ENCODE measurements at places on chromosomes 12 and 14. TPM values are rescaled to one million over a fixed set of nuclear protein-coding genes. Genes with fewer than 3 reads are reported as not detected.

DNA sequence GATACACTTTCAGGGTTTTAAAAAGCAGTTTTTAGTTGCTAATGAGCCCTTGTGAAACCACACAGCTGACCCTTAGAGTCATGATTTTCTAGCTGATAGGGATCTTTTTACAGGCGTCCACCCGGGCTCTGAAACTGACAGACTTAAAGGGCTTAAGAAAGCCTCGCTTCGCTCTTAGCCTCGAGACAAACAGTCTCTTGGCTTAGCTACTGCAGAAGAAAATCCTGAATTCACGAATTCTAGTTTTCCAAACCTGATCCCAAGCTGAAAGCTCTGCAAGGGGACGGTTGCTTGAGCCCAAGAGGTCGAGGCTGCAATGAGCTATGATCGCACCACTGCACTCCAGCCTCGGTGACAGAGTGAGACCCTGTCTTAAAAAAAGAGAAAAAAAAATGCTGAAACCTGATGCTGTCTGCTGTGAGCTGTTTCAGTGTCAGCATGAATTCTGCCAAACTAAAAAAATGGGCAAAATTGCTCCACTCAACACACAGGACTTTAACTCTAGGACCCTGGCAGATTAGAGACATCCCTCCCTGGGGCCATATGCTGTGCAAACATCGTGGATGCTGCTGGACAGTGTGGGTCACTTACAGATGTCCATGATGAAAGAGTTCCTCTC is 3.1 kb upstream of the HPD start:
- DNase-seq = no peak

- no peak for DNase-seq
Observed at GRCh38 chr12:127681151-127681754, 585.7 kb upstream of the TMEM132C start.

DNA sequence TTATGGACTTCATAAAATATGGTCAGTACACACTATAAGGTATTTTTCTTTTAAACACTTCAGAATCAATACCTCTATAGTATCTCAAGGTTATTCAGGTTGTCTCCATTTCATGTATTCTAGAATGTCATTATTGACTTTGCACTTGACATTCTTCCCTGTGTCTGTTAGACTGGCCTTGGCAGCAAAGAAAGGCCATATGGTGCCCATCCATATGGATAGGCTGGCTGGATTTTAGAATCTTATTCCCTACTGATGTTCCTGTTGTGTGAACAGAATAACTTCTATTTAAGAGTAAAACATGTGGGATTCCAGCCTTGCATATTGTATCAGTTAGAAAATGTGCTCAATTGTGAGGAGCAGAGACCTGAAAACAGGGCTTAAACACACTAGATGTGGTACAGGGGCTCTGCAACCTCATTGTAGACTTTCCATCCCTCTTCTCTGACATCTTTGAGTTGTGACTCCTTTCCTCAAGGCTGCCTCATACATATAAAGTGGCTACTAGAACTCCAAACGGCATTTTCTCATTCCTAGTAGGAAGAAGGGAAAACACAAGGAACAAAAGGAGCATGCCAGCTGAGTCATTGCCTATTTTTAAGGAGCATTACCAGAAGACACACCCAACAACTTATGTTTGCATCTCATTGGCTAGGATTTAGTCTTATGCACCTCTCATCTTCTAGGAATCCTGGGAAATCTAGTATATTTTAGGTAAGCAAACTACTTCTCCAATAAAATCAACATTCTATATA is 221.2 kb upstream of the TMPO start:
- DNase-seq = no peak

- DNase-seq = no peak
Observed at GRCh38 chr14:65357113-65357512, 55.4 kb upstream of the FUT8 start.

DNA sequence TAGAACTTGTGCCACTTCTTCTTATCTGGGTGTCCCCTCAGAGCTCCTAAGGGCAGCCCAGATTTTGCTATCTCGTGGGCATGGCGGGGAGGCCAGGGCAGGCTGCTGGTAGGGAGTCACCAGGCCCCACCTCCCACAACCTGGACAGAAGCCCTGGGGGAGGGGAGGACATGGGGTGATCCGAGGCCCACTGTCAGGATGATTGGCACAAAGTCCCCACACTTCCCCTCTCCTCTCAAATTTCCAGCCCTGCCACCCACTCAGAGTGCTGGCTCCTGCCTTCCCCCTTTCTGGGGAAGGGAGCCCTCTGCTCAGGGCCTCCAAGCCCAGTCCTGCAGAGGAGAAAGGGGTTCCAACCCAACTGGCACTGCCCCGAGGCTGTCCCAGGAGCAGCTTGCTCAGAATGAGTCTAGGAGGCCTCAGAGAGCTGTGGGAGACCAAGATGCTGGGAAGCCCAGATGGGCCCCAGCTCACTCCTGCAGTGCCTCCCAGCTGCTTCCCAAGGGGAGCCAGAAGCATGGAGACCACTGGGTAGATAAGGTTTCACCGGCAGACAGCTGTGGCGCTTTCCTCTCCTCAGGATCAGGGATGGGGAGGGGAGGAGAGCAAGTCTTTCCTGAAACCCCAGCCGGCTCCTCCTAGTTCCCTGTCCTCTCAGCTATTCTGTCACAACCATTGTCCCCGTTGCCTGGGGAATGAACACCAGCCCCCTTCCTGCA is 82.8 kb downstream of the B4GALNT3 start:
- no peak for DNase-seq

DNA sequence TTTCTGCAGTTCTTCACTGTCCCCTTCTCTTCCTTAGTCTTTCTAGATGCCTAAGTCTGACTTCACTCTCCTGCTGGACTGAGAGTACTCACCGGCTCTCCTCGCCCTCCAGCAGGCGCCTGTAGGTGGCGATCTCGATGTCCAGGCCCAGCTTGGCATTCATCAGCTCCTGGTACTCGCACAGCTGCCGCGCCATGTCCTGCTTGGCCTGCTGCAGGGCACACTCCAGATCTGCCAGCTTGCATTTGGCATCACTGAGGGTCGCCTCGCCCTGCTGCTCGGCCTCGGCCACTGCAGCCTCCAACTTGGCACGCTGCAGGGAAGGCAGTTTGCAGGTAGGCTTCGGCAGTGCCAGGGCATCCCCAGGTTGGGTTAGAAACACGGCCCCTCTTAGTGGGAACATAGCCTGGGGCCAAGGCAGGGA is 5.2 kb downstream of the KRT84 start:
- peak; percentile 22 for DNase-seq

DNA sequence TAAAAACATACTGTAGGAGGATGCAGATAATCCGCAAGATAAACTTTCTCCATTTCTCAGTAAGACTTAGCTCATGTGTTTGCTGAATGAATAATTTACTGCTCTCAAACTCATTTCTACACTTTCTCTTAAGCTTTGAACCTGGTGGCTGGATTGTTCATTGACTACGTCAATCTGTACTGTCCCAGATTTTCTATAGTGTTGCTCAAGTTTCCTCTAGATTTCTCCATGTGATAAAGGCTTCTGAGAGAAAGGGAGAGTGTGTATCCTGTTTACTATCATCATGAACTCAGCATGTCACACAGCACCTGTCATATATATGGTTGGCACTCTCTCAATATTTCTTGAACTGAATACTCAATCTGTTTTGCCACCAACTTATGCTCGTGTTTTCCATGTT is 518.0 kb upstream of the TBX3 start:
- DNase-seq = no peak

The P2RX2 gene
- total RNA-seq = not detected

The RASSF3 gene
- total RNA-seq = 36.0 TPM

Measured in activated naive CD4-positive, alpha-beta T cell treated with anti-CD3 and anti-CD28 coated beads, Interleukin-2, amount 50 U/mL, for 72 hours (primary cell).